ENCODE measurements at places on chromosomes 7 and 10. TPM values are rescaled to one million over a fixed set of nuclear protein-coding genes. Genes with fewer than 3 reads are reported as not detected.

Gene PON1
- total RNA-seq = not detected

Gene LAMB1
- total RNA-seq = 91.6 TPM

Gene CHAT
- total RNA-seq = 0.26 TPM

Gene DNAJC12
- 26.2 TPM for total RNA-seq

Gene ANTXRL
- not detected for total RNA-seq

DNA sequence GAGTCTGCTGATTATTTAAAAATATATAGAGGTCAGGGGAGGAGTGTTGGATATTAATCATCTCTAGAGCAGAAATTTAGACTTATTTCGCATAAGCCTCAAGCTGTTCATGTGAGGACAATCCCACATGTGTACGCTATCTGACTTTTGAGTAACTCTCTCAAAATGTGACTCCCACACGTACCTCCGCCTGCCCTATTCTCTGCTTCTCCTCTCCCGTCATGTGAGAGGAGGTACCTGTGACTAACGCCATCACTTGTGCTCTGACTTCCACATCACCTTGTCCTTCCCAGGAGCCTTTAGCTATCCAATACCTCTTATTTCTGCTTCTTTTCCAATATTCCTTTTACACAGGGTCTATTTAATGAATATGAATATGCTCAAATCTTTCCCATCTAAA is 119.3 kb upstream of the CALCR start:
- H3K4me1 ChIP-seq = no peaks in the 10 kb centered on the region
- no peaks in the 10 kb centered on the region for H3K27me3 ChIP-seq
- H3K36me3 ChIP-seq = no peaks in the 10 kb centered on the region
- no peak overlapping the region for H3K4me3 ChIP-seq
- no peak for DNase-seq
- H3K27ac ChIP-seq = no peak overlapping the region

DNA sequence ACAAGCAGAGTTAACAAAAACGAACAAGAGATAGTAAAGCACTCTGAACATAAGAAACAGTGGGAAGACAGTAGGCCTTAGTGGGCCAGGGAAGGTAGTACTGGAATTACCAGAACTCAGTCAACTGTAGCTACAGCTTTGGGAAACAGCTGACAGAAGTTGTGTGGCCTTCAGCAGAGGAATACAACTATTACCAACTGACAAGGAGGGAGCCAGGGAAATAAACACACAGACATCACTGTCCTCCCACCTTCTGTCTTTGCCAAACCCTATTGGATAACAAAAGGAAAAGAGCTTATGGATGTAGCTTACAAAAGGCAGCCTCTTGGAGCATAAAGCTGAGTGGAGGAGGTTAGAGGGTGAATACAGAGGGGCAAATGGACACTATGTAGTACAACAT is 15.4 kb downstream of the MICU1 start:
- no peak overlapping the region for H3K27ac ChIP-seq
- H3K36me3 ChIP-seq = no peaks in the 10 kb centered on the region
- H3K4me3 ChIP-seq = no peak overlapping the region
- peaks cover 5% of the 10 kb centered on the region for H3K4me1 ChIP-seq
- no peak for DNase-seq
- no peaks in the 10 kb centered on the region for H3K27me3 ChIP-seq

DNA sequence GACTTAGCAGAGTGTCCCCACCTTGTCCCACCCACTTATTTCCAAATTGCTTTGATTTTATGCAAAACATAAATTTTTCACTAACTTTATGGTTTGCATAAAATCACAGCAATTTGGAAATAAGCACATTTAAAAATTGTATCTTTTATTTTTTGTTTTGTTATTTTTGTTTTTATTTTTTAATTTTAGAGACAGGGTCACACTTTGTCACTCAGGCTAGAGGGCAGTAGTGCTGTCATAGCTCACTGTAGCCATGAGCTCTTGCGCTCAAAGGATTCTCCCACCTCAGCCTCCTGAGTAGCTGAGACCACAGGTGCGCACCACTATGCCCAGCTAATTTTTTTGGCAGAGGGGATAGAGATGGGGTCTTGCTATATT is 43.2 kb downstream of the APBB1IP start:
- DNase-seq = no peak
- H3K27ac ChIP-seq = no peak overlapping the region

DNA sequence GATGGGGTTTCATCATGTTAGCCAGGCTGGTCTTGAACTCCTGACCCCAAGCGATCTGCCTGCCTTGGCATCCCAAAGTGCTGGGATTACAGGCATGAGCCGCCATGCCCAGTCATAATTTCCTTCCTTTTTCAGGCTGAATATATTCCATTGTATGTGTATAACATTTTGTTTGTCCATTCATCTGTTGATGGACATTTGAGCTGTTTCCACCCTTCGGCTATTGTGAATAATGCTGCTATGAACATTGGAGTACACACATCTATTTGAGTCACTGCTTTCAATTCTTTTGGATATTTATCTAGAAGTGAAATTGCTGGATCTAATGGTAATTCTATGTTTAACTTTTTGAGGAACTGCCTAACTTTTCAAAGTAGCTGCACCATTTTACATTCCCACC is 34.6 kb downstream of the TLX1 start:
- H3K27me3 ChIP-seq = peaks cover 7% of the 10 kb centered on the region
- H3K4me1 ChIP-seq = peaks cover 6% of the 10 kb centered on the region
- no peak overlapping the region for H3K27ac ChIP-seq
- no peaks in the 10 kb centered on the region for H3K36me3 ChIP-seq
- H3K4me3 ChIP-seq = no peak overlapping the region

DNA sequence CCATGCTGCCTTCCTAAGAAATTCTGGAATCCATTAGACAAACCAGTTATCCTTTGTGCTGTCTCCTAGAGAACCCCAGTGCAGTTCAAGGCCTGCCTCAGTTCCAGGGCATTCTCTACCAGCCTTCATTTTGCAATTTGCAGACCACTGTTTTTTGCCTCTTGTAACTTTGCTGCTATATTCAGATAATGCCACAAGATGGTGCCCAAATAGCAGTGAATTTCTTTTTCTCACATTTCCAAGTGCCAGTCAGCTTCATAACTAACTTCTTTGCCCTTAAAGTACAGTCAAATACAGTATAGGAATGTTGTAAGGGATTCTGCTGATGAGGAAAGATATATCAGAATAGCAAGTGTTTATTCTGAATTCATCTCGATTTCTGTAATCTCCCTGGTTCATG is 25.2 kb downstream of the LOXL4 start:
- H3K36me3 ChIP-seq = no peaks in the 10 kb centered on the region
- no peaks in the 10 kb centered on the region for H3K4me1 ChIP-seq
- no peak overlapping the region for H3K4me3 ChIP-seq
- H3K27me3 ChIP-seq = no peaks in the 10 kb centered on the region

DNA sequence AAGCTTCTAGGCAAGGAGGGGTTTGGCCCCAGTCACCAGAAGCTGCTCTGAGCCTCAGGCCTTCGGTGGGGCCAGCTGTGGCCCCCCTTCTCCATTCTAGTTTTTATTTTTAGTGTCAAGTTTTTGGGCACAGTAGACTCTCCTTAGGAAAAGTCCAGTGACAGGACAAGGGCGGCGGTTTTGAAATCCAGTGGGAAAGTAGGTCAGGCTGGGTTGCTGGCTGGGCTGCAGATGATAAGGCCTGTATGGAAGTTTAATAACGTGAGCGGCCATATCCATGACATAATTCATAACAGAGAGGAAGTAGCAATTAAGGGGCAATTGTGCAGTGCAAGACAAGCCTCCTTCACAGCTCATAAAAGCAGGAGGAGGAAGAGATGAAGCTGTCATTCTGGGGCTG is 87.1 kb upstream of the ZNF716 start:
- no peaks in the 10 kb centered on the region for H3K27me3 ChIP-seq
- no peak overlapping the region for H3K27ac ChIP-seq
- no peaks in the 10 kb centered on the region for H3K36me3 ChIP-seq
- no peaks in the 10 kb centered on the region for H3K4me1 ChIP-seq

DNA sequence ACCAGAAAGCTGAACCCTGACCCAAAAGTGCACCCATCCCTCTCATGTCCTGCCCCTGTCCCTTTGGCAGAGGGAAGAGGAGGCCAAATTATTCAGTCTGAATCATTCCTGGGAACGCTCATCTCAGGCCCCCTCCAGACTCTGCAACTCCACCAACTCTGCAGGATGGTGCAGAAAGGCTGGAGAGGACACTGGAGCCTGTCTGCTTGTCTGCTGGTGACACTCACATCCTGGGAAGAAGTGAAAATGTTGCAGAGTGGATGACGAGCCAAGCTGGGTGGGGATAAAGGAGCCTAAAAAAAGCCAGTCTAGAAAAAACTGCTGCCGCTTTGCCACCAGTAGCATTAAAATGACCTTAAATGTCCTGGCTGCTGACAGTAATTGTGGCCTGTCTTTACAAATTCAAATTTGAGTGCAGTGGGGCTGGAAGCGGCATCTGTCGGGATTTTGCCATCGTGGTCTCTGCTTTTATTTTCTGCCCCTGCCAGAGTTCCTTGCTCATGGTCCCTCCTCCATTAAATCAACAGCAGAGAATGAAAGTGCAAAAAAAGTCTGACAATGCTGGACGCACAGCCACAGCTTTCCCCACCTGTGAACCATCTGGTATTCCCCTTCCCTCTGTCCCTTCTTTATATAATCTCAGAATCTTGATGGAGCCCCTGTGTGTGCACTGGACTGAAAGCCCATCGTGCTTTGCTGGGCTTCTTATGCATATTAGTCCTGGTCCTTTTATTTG is 63.9 kb downstream of the STK17A start:
- H3K4me1 ChIP-seq = peaks cover 59% of the 10 kb centered on the region
- H3K4me3 ChIP-seq = no peak overlapping the region
- H3K27me3 ChIP-seq = no peaks in the 10 kb centered on the region
- H3K27ac ChIP-seq = peak overlapping the region; percentile 79

GRCh38 chr10:119281581-119282071 is 74.3 kb downstream of the GRK5 start:
- H3K4me3 ChIP-seq = no peak overlapping the region
- H3K36me3 ChIP-seq = no peaks in the 10 kb centered on the region
- no peak overlapping the region for H3K27ac ChIP-seq

- no peak overlapping the region for H3K4me3 ChIP-seq
- H3K27me3 ChIP-seq = no peaks in the 10 kb centered on the region
- peaks cover 8% of the 10 kb centered on the region for H3K4me1 ChIP-seq
- DNase-seq = no peak
Measured at GRCh38 chr10:128541926-128542475, 415.8 kb upstream of the MKI67 start.

DNA sequence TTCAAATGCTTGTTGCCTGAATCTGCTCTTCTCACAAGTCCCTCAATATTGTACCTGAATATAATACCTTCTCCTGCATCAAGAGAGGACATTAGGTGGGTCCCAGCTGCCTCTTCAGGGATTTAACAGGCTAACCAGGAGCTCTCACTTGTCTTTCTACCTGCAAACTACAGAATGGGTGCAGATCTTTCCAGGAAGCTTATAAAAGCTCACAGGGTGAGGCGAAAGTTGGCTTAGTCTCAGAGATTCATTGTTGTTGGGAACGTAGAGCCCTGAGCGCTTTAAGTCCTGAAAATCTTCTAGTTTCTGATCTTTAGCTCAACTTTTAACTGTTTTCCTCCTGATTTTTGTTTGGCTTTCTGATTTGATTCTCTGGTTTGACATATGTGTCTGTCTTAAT is 25.0 kb downstream of the PLAU start:
- H3K36me3 ChIP-seq = no peaks in the 10 kb centered on the region
- no peak overlapping the region for H3K4me3 ChIP-seq
- H3K27me3 ChIP-seq = no peaks in the 10 kb centered on the region
- no peak for DNase-seq
- H3K4me1 ChIP-seq = peaks cover 13% of the 10 kb centered on the region

GRCh38 chr7:51288896-51289622 is 27.6 kb downstream of the COBL start:
- peaks cover 26% of the 10 kb centered on the region for H3K4me1 ChIP-seq
- DNase-seq = no peak
- H3K4me3 ChIP-seq = no peak overlapping the region
- peak overlapping the region; percentile 25 for H3K27ac ChIP-seq
- H3K27me3 ChIP-seq = no peaks in the 10 kb centered on the region
- H3K36me3 ChIP-seq = no peaks in the 10 kb centered on the region

GRCh38 chr7:155182406-155182970 is 112.4 kb downstream of the HTR5A start:
- no peaks in the 10 kb centered on the region for H3K27me3 ChIP-seq
- H3K36me3 ChIP-seq = no peaks in the 10 kb centered on the region
- no peak overlapping the region for H3K27ac ChIP-seq
- no peaks in the 10 kb centered on the region for H3K4me1 ChIP-seq
- no peak overlapping the region for H3K4me3 ChIP-seq

All from body of pancreas (tissue), 4 donors.